ENCODE measurements at places on chromosomes 5 and 9. TPM values are rescaled to one million over a fixed set of nuclear protein-coding genes. Genes with fewer than 3 reads are reported as not detected.

GRCh38 chr9:100324594-100325200 is 28.0 kb downstream of the TEX10 start:
- peaks cover 3% of the 10 kb centered on the region for H3K4me1 ChIP-seq
- H3K36me3 ChIP-seq = peaks cover 47% of the 10 kb centered on the region
- no peak for DNase-seq
- H3K27me3 ChIP-seq = no peaks in the 10 kb centered on the region
- no peak overlapping the region for H3K27ac ChIP-seq

DNA sequence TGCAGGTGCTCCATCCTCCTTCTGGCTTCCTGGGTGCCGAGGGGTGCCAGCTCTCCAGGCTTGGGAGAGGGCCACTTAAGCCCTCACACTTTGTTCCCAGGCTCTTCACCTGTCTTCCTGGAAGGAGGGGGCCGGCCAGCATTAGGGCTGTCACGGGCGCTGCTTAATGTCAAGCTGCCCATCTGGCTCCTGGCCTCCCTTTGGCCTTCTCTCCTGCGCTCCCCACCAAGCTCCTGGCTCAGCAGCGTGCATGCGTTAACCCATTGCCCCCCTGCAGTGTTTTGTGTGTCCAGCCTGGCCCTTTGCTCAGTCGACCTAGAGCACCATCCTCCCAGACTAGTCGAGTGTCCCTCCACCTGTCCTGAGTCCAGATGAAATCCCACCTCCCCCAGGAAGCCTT is 21.3 kb downstream of the NTNG2 start:
- no peak overlapping the region for H3K4me3 ChIP-seq
- H3K36me3 ChIP-seq = no peaks in the 10 kb centered on the region
- H3K27ac ChIP-seq = no peak overlapping the region
- H3K27me3 ChIP-seq = no peaks in the 10 kb centered on the region
- DNase-seq = no peak
- no peaks in the 10 kb centered on the region for H3K4me1 ChIP-seq

The PRRT1B gene
- not detected for total RNA-seq

DNA sequence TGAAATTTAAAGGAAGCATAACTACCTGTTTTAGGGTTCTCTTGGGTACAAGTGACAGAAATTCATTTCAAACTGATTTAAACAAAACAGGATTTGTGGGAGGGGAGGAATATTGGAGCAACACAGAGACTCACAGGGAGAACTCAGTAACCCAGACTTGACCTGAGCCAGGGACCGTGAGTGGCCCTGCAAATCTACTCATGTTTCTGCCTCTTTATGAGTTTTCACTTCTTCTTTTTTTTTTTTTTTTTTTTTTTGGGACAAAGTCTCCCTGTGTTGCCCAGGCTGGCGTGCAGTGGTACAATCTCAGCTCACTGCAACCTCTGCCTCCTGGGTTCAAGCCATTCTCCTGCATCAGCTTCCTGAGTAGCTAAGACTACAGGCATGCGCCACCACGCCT is 405.6 kb upstream of the ZNF608 start:
- no peaks in the 10 kb centered on the region for H3K4me1 ChIP-seq
- no peaks in the 10 kb centered on the region for H3K27me3 ChIP-seq
- no peak overlapping the region for H3K4me3 ChIP-seq
- no peak for DNase-seq

DNA sequence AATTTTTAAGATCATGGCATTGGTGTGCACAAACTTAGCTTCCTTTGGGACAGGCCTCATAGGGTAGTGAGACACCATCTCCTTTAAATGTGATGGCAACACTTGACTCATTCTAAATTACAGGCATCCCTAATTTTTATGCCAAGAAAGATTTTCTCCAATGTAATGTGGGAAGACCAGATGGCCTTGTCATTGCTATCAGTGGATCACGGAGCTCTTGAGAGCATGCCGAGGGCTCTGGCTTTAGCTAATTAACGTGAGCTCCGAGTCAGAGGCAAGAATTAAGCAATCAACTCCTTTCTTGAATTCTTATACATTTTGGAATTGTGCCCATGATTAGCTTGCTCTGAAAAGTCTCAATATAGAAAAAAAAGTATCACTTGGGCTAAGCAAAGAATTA is 215.8 kb downstream of the LRRC70 start:
- H3K4me1 ChIP-seq = no peaks in the 10 kb centered on the region
- no peak for DNase-seq
- H3K27me3 ChIP-seq = no peaks in the 10 kb centered on the region
- no peak overlapping the region for H3K27ac ChIP-seq
- no peak overlapping the region for H3K4me3 ChIP-seq
- H3K36me3 ChIP-seq = no peaks in the 10 kb centered on the region

DNA sequence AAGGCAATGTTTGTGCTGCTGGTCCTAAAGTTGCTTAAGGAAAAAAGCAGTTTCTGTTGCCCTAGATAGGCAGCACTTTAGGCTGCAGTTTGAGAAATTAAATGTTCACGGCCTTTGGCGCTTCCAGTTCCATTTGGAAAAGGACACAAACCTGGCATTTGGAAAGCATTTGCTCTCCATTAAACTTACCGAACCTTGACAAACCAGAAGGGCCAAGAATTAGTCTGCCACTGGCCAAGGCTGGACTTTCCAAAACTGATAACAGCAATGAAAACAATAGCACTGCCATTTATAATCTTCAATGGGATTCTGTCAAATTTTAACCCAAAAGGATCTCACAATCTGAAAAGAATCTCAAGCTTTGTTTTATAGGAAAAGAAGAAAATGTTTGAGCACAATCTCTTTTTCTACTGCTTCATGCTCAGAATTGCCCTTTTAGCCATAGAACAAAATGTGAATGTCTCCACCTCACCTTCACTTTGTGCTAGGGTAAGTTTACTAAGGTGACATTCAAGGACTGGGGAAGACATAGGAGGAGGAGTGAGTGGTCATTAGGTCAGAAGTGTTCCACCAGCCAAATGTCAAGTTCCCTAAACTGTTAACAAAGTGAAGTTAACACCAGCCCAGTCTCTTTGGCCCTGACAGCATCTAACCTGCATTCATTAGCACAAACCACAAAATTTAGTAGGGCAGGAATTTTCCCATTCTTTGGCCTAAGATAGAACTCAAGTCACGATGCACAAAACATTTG is 583.4 kb upstream of the DMAC1 start:
- no peaks in the 10 kb centered on the region for H3K36me3 ChIP-seq
- H3K4me3 ChIP-seq = no peak overlapping the region
- no peaks in the 10 kb centered on the region for H3K27me3 ChIP-seq
- no peak overlapping the region for H3K27ac ChIP-seq
- no peaks in the 10 kb centered on the region for H3K4me1 ChIP-seq

DNA sequence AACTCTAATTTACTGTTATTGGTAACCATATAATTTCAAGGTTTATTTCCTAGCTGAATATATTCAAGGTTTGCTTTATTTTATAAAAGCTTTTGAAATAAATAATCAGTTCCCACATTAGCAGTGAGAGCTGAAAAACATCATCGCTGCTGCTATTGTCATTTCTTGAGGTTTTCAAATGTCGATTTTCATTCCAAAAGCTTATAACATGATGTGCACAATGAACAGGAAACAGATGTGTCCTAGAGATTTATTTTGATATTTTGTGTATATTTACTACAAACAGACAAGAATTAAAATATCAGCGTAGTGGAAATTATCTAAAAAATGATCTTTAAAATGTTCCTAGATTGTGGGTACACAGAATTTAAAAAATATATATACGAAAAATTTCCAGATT is 10.5 kb upstream of the ITGA1 start:
- H3K4me1 ChIP-seq = no peaks in the 10 kb centered on the region
- H3K27me3 ChIP-seq = no peaks in the 10 kb centered on the region
- H3K27ac ChIP-seq = no peak overlapping the region
- no peak overlapping the region for H3K4me3 ChIP-seq

DNA sequence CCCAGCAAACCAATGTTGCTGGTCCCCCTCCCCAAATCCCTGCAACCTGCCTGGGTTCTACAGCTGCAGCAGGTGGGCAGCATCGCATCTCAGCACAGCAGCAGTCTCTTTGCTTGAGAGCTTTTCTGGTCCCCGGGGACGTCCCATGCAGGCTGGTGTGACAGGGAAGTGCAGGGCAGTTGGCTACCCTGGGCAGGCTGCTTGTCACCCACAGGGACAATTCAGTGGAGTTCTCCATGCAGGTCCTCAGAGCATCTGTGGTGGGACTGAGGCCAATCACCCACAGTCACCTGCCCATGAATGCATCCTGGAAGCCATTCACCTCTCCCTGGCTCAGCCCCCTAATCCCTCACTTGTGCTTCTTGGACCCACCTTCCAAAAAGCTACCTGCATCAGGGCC is 43.9 kb upstream of the SEMA4D start:
- no peaks in the 10 kb centered on the region for H3K4me1 ChIP-seq
- H3K4me3 ChIP-seq = no peak overlapping the region
- no peaks in the 10 kb centered on the region for H3K36me3 ChIP-seq
- DNase-seq = no peak
- no peak overlapping the region for H3K27ac ChIP-seq

DNA sequence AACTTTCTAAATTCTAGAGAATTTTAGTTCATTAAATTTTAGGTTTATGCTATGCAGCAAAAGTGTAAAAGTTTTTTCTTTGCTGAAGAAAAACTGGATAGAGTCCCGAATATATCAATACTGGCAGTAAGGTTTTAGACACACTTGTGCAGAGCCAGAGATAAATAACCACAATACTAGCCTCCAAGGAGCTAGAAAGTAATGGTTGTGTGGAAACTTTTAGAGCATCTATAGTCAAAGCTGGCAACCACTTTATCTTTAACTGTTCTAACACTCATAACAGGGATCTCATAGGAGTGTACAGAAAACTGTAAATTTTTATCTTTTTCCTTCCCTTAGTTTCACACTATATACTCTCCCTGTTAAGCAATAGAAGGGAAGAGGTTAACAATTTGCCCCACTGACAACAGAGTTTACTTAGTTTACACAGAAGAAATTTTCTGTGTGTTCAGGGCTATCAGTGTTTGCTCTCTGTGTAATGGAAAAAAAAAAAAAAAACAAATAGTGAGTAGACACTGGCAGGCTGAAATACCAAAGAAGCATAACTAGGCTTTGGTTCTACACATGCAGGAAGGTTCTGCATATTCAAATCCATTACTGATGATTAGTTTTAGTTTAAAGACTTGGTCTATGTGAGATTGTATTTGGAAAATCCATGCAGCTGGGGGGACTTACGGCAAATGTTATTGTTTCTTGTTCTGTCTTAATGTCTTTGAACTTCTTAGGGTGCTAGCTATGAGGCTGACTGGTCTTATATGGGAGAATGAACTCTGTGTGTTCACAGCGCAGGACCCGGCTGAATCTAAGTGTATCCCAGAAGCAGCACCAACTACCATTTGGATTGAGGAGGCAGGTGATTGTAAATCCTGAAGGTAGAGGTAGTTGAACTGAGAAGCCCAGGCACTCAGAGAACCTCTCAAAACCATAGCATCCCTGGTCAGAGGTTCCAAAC is 187.6 kb downstream of the PCSK1 start:
- no peaks in the 10 kb centered on the region for H3K27me3 ChIP-seq
- no peak for DNase-seq
- H3K4me3 ChIP-seq = no peak overlapping the region
- H3K36me3 ChIP-seq = no peaks in the 10 kb centered on the region

GRCh38 chr5:179697108-179697507 is 1.7 kb upstream of the CANX start:
- no peaks in the 10 kb centered on the region for H3K27me3 ChIP-seq
- H3K27ac ChIP-seq = peak overlapping the region; percentile 97
- no peak for DNase-seq
- H3K4me1 ChIP-seq = peaks cover 44% of the 10 kb centered on the region

- no peak overlapping the region for H3K27ac ChIP-seq
- no peaks in the 10 kb centered on the region for H3K4me1 ChIP-seq
- DNase-seq = no peak
These were observed 150.6 kb downstream of the MCTP1 start for GRCh38 chr5:95134326-95134725.

GRCh38 chr9:19375538-19375937 is 4.5 kb downstream of the RPS6 start:
- no peak overlapping the region for H3K27ac ChIP-seq
- DNase-seq = no peak
- peaks cover 82% of the 10 kb centered on the region for H3K36me3 ChIP-seq
- H3K4me1 ChIP-seq = peaks cover 28% of the 10 kb centered on the region

GRCh38 chr5:82387001-82387818 is 109.1 kb upstream of the RPS23 start:
- H3K4me3 ChIP-seq = no peak overlapping the region
- no peak overlapping the region for H3K27ac ChIP-seq
- no peaks in the 10 kb centered on the region for H3K27me3 ChIP-seq
- no peaks in the 10 kb centered on the region for H3K36me3 ChIP-seq
- DNase-seq = no peak

The ZNF300 gene
- total RNA-seq = 1.7 TPM

DNA sequence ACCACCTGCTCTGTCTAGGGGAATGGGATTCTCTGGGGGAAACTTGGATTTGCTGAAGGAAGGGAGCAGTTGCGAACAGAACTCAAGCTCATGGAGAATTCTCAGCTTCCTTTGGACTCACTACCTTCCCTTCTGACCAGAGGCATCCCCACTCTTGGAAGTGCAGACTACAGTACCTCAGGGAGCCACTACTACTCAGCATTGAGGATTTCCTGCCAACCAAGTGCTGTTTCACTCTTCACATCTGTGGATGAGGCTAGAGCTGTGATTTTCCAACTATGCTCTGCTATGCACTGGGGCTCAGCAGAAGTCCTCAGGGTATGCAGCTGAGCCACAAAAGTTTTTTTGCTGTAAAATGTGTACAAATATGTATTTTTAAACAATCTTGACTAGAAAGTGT is 43.9 kb downstream of the MACROH2A1 start:
- H3K36me3 ChIP-seq = peaks cover 37% of the 10 kb centered on the region
- no peak overlapping the region for H3K4me3 ChIP-seq
- no peaks in the 10 kb centered on the region for H3K27me3 ChIP-seq
- H3K4me1 ChIP-seq = peaks cover 47% of the 10 kb centered on the region
- DNase-seq = no peak

GRCh38 chr9:15785584-15785983 is 232.7 kb downstream of the CCDC171 start:
- no peaks in the 10 kb centered on the region for H3K27me3 ChIP-seq
- no peak overlapping the region for H3K27ac ChIP-seq
- H3K4me1 ChIP-seq = no peaks in the 10 kb centered on the region
- DNase-seq = no peak

DNA sequence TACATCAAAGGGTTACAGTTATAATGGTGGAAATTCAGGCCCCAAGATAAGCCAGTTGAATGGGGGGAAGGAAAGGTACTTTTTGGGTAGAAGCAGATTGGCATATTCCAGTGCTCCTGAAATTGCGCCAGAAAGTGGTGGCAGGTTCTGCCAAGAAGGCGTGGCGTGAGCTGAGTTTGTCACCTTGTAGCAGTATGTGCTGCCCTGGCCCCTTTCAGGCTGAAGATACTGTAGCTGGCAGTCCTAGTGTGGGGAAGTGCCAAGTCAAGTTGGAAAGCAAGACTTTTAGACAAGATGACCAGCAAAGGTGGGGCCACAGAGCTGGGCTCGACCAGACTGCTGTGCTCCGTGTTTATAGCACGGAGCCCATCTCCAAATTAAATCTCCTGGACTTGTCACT is 133.6 kb upstream of the GLRA1 start:
- H3K4me1 ChIP-seq = no peaks in the 10 kb centered on the region
- H3K27me3 ChIP-seq = no peaks in the 10 kb centered on the region
- H3K36me3 ChIP-seq = no peaks in the 10 kb centered on the region
- no peak overlapping the region for H3K4me3 ChIP-seq
- H3K27ac ChIP-seq = no peak overlapping the region

The PITX1 gene
- 3.7 TPM for total RNA-seq

- H3K4me1 ChIP-seq = peaks cover 87% of the 10 kb centered on the region
- no peaks in the 10 kb centered on the region for H3K36me3 ChIP-seq
- H3K27ac ChIP-seq = peak overlapping the region; percentile 92
These were observed 2.5 kb downstream of the CXXC5 start for GRCh38 chr5:139650689-139651042.

Data from esophagus muscularis mucosa (tissue), 4 donors.